ENCODE measurements at places on chromosomes 7 and 10.

DNA sequence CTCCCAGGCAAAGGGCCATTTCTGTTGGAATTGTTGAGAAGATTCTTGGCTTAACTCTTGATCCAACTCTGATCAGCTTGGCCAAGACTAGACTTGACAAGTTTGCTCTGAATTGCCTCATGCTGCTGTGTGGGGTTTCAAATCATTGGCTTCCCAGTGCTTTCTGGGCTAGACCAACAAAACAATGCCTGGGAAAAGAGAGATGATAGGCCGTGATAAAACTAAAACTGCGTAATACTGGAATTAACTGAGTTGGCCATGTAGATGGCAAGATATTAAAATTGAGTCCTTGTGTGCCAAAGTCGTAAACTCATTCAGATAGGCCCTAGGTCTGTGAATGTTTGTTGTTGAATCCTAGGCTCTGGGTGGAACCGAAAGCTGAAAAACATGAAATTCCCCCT, 222.6 kb downstream of the MGMT start:
- DNase-seq = no peak

DNA sequence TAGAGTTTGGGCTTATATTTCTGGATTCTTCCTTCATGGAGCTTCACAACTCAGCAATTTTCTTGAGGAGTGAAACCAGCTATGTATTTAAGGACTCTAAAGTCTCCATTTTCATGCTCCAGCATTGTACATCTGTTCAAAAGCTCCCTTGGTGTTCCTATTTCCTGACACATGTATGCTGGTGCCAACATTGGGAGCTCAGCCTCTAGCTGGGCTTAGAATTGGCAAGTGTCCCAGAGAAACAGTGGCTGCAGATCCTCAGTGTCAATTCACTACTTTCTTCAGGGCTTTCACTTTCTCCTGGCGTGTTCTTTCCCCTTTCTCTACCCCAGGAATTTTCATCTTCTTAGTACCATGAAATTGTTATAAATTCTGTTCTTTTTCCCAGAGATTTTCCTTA, 103.1 kb downstream of the ZNF467 start:
- no peak for DNase-seq

DNA sequence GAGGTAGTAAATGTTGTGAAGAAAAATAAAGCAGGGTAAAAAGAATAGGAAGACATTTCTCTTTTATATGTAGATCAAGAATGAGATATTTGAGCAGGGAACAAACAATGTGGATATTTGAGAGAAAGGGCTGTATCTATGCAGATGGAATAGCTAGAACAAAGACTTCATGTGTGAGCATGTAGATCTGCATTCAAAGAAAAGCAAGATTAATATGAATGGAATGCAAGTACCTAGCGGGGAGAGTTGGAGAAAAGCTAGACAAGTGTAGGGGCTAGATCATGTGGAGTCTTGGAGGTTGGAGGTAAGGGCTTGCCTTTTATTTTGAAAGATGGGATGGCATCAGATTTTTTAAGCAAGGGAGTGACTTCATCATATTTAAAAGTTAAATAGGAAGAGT, 27.1 kb downstream of the SHOC2 start:
- DNase-seq = no peak

- peak; percentile 15 for DNase-seq
These were observed 54.0 kb upstream of the RPA3 start for GRCh38 chr7:7772397-7772821.

DNA sequence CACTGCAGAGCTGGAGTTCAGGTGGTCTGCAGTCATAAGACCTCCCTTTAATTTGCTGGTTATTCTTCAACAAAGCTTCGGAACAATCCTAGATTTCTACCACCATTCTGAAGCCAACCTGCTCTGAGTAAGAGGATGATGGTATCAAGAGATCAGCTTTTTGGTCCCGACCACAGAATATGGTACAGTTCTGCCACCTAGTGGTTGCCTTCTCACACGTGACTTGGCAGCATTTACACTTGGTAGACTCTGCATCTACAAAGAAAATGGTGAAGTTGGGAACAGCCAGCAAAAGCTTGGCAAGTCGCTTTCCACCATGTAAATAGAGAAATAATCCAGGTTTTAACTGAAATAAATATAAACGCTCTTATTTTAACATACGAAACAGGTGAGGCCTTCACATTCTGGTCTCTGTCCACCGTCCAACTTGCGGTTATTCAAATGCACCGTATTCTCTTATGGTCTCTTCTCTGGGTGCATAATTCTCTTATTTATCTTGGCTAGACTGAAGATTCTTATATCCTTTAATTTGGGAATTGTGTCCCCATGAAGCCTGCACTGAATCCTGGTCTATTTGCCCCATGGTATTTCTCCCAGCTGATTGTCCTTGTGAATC, 173.9 kb upstream of the GRM3 start:
- DNase-seq = peak; percentile 62

GRCh38 chr10:110442746-110443145, 55.0 kb upstream of the DUSP5 start:
- no peak for DNase-seq

DNA sequence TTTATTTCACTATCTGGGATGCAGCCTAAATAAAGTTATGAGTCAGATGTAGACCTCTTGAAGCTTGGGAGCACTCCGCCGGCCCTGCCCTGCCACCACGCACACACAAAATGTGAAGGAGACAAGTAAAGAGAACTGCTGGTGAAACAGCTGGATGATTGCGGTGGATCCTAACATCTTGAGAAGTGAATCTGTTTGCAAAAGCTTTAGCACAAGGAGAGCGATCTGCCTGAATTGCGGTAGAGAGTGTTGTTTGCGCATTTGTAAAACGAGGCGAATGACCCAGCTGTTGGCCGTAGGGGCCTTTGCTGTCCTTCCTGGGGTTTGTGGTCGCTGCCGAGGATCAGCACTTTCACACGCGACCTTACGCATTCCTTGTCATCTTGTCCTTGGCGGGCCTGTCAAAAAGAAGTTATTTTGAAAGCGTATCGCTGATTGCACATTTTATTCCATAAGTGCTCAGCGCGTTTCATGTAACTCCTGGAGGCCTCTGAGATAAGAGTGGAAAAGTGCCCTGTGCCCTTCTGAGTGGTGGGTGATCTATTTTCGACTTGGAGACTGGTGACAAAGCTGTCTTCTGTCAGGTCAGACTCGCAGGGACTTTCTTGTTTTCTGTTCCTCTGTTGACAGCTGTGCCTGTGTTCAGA, 40.8 kb downstream of the RBM20 start:
- no peak for DNase-seq

DNA sequence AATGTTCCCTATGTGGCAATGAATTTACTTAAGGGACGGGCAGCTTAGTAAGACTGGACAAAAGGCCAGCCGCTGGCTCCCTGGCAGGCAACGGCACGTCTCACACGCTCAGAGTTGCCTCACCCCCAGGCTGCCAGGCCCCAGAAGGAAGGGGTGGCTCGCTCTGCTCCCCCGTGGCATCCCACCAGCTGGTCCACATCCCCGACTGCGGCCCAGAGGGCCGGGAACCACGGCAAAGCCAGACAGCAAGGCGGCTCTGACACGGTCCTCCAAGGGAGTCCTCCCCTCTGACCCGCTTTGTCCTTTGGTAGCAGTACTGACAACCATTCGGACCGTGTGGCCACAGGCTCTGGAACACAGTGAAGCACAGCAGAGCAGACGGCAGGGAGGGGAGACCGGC, 34.1 kb downstream of the NUDT1 start:
- DNase-seq = no peak

DNA sequence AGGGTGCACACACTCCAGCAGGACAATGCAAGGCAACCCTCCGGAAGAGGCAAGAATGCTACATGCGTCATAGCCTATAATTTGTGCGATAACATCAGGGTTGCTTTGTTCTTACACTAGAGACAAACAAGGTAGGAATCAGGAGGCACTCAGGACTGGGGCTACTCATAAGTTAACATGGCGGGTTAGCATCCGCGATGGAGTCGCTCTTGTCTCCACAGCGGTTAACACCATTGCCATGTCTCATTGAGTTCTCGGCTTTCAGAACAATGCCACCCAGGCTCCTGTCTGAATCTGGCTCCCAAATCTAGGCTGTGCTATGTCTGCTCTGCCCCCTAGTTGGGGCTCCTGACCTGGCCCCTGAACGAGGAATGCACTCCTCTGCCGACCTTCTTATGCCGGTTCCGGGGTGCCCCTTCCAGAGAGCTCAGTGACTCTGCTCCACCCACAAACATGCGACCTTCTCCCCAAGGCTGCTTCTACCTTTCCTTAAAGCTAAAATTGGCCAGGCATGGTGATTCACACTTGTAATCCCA, 24.9 kb upstream of the SLF2 start:
- DNase-seq = no peak

DNA sequence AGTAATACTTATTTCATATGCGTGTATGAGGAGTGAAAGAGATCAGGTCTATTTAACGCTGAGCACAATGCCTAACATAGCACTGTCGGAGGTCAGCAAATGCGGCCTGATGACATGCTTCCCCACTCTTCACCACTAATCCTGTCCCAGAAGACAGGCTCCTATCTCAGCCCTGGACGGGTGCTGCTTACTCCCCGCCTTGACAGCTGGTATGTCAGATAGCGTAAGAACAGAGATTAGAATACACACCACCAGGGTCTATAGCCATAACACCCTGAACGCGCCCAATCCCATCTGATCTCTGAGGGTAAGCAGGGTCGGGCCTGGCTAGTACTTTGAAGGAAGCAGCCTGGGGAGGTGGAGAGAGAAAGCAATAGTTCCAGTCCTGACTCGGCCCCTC, 32.3 kb upstream of the TM9SF3 start:
- no peak for DNase-seq

DNA sequence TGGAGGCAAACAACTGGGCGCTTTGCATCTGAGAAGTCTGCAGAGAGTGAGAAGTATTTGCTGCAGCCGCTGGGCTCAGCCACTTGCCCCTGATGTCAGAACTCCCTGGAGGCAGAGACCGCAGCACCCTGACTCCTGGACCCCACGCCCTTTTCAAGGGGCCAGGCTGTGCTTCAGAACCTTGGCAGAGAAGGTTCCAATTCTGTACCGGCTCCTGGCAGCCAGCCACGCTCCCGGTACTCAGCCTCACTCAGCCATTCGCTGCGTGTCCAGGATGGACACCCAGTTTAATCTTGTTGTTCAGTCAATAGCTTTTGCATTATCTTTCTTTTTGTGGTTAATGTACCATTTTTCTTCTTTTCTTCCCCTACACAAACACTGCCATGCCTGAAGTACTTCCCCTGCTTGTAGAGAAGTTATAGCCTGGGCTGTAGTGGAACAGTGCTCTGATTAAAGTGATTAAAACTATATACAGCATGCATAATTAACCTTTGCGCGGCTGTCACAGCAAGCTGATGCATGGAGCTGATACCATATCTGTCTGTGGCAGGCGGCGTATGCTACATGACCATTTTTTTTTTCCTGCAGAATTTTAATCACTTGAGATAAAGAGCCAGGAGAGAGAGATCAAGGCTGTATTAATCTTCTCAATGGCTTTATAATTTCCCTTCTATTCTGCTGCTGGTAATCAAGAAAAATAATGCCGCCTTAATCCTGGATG, 578.5 kb downstream of the SDK1 start:
- no peak for DNase-seq

DNA sequence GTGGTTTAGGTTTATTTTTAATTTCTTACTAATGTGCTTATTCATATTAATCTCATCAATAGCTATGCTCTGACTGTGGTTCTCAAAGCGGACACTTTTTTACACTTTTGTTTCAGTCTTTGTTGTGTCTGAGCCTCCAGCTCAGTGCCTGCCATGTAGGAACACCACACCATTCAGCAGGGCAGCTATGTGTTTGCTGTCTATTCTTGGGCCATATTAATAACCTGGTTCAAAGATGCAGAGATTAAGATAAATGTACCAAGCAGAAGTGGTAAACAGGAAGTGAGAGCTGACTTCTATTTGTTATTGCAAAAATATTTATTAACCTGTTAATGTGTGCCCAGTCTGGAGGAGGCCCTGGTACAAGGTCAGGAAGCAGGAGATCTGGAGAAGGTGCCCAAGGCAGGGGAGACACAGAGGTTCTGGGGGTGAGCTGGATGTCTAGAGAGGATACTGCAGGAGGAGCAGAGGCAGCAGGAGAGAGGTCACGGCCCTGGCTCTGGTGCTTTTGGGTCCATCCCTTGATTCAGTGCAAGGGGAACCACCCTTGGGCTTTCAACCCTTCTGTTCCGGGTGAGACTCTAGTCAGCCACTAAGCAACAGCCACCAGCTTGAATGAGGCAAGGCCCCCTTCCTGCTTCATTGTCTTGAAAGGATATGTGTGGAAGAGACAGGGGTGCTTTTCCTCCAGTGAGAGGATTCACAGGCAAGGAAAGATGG, 1.9 kb downstream of the TBXAS1 start:
- no peak for DNase-seq

DNA sequence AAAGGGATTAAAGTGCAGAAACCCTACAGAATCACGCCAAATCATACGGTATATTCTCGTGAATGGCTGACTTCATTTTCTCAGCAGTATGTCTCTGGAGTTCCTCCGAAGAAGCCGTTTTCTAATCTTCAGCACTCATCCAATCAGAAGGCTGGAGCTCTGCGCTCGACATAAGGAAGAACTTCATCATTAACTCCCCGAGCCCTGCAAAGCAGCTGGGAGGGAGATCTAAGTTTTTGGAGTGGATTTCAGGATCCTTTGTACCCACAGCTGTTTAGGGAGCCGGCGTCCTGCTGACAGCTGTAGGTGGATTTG, 40.7 kb upstream of the SDK1 start:
- no peak for DNase-seq

DNA sequence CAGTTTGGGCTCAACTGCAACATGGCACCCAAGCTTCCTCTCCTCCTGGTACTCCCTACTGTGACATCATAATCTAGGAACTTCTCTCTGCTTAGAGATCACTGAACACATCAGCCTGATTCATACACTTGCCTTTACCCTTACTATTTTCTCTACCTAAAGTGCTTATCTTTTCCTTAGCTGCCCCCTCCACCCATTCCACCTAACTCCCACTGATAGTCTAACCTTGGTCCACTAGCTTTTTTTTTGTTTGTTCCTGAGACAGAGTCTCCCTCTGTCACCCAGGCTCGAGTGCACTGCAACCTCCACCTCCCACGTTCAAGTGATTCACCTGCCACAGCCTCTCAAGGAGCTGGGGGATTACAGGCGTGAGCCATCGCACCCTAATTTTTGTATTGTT, 15.9 kb downstream of the CUL2 start:
- peak; percentile 5 for DNase-seq

- DNase-seq = no peak
These were observed 14.2 kb downstream of the LEP start for GRCh38 chr7:128255271-128255670.

DNA sequence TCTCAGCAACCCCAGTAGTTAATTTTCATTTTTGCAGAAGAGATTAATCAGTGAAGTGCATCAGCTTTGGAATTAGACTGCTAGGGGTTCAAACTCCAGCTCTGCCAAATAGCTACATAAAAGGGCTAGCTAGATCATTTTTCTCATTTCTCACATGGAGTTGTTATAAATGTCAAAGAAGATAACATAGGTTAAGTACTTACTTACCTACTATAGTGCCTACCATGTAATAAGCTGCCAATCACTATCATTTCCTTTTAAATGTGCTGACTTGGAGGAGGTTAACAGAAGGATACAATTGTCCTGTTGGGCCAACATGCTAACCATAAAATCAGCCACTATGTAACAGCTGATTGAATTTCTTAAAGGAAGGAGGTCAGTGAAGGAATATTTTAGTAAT, 40.7 kb downstream of the KDM7A start:
- DNase-seq = no peak
